Stimulated activated naive B cell treated with anti-CD40 and anti-IgM and Interleukin-4, amounts not matched to agents 10 μg/mL and 1 μg/mL and 100 μg/mL, for 72 hours (primary cell): ENCODE measurements at places on chromosomes 7 and 10.

DNA sequence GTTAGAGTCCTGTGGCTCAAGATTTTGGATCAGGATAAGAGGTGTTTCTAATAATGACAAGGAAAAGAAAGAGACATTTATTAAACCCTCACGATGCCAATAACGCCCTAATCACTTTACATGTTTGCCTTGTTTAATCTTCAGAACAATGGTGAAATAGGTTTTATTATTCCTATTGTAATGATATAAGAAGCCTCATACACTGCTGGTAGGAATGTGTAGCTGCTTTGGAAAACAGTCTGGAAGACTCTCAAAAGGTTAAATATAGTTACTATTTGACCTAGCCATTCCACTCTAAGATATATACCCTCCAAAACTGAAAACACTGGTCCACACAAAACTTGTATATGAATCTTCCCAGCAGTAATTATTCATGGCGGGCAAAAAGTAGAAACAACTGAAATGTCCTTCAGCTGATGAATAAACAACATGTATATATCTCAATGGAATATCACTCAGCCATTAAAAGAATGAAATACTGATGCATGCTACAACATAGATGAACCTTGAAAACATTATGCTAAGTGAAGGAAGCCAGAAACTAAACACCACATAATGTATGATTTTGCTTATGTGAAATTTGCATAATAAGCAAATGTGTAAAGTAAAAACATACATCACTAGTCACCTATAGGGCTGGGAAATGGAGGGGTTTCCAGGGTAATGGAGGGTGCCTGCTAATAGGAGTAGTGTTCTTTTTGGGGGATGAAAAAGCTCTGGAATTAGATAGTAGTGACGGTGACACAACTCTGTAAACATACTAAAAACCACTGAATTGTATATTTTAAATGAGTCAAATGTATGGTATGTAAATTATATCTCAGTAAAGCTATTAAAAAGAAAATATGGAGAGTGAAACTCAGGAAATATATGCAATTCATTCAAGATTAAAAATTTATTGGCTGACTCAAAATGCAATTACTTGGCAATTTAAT, 76.9 kb upstream of the ANK3 start:
- H3K27ac ChIP-seq = no peak overlapping the region
- no peak for DNase-seq
- no peak overlapping the region for H3K4me3 ChIP-seq
- no peaks in the 10 kb centered on the region for H3K27me3 ChIP-seq
- H3K36me3 ChIP-seq = no peaks in the 10 kb centered on the region

DNA sequence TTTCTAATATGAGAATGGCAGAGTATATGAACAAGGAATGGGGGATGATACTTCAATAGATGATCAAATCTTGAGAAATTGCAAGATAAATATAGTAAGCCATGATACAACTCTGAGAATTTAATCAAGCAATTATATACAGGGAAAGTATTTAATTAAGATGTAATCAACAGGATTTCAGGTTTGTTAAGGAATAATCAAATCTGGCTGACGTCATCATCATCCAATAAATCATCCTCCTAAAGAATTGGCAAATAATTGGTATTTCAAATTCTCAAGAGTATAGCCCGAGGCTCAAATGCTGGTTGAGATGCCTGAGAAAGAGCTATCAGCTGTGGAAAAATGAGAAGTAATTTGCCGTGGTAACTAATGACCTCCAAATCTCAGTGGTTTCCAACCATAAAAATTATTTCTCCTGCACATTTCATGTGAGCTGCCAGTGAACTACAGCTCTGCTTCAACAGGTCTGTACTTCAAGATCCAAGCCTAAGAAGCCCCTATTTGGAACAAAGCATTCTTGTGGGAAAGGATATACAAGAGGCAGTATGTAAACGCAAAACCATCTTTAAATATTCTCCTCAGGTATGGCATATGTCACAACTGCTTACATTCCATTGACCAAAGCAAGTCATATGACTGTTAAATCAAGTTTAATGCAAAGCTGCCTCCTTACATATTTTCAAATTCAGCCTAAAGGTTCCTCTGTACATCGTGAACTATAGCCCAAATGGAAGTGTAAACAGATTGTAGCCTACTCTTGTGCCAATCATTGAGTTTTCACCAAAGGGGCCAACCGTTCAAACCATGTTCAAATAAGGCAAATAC, 503.0 kb downstream of the KIF20B start:
- no peaks in the 10 kb centered on the region for H3K4me1 ChIP-seq
- H3K36me3 ChIP-seq = no peaks in the 10 kb centered on the region
- H3K27ac ChIP-seq = no peak overlapping the region
- no peak overlapping the region for H3K4me3 ChIP-seq
- no peak for DNase-seq

DNA sequence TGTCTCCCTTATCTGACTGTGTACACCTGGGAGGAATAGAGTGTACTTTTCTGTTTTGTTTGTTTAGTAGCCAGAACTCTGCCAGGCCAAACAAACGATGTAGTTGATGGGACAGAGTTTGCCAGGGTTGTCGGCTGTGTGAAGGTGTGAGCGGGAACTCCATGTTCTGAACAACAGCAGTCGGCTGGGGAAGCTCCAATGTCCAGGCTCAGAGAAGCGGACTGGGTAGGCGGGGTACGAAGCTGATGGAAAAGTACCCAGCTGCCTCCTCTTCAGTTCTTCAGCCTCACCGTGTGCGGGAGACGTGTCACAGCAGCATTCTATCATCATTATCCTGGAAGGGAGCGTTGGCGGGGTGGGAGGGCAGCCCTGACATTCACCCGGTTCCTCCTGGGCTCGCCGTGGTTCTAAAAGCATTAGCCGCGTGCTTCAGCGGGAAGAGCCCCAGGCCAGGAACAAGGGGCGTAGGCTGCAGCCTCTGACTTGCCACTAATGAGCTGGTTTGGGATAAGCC, 52.9 kb downstream of the PFKFB3 start:
- H3K27ac ChIP-seq = no peak overlapping the region
- no peak for DNase-seq
- H3K4me1 ChIP-seq = peaks cover 15% of the 10 kb centered on the region

- H3K27ac ChIP-seq = no peak overlapping the region
- H3K4me3 ChIP-seq = no peak overlapping the region
- H3K36me3 ChIP-seq = no peaks in the 10 kb centered on the region
Measured at GRCh38 chr10:14971867-14972448, 12.8 kb downstream of the MEIG1 start.

DNA sequence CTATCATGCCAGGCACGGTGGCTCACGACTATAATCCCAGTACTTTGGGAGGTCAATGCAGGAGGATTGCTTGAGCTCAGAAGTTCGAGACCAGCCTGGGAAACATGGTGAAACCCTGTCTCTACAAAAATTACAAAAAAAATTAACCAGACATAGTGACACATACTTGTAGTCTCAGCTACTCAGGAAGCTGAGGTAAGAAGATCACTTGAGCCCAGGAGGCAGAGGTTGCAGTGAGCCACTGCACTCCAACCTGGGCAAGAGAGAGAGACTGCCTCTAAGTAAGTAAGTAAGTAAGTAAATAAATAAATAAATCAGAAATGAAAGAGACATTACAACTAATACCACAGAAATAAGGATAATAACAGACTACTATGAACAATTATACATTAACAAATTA, 36.2 kb downstream of the PDLIM1 start:
- H3K36me3 ChIP-seq = peaks cover 33% of the 10 kb centered on the region
- no peak overlapping the region for H3K4me3 ChIP-seq
- peak overlapping the region; percentile 76 for H3K27ac ChIP-seq
- no peaks in the 10 kb centered on the region for H3K27me3 ChIP-seq
- DNase-seq = no peak

- no peaks in the 10 kb centered on the region for H3K27me3 ChIP-seq
- peaks cover 45% of the 10 kb centered on the region for H3K36me3 ChIP-seq
- H3K4me1 ChIP-seq = peaks cover 12% of the 10 kb centered on the region
- H3K4me3 ChIP-seq = no peak overlapping the region
- no peak for DNase-seq
- H3K27ac ChIP-seq = no peak overlapping the region
Measured at GRCh38 chr7:107917763-107918651, 27.0 kb downstream of the DLD start.

DNA sequence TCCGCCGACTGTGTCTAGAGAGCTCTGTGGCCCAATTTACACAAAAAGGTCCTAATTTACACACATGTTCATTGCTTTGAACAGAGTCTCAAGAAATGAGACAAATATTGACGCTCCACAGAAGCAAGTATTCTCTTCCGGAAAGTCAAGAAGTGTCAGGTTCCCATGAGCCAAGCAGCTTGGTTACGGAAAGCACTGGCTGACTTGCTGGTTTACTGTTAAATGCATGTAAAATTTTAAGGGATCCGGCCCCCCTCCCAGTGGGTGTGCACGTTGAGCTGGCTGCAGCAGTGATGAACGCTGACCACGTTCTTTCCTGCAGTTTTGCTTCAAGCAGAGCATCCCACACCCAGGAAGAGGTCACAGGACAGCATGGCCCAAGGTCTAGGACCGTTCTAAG, 76.8 kb downstream of the DIP2C start:
- no peak for DNase-seq
- no peak overlapping the region for H3K4me3 ChIP-seq
- H3K4me1 ChIP-seq = peaks cover 4% of the 10 kb centered on the region
- H3K36me3 ChIP-seq = no peaks in the 10 kb centered on the region

- peaks cover 6% of the 10 kb centered on the region for H3K4me1 ChIP-seq
- H3K27me3 ChIP-seq = peaks cover 65% of the 10 kb centered on the region
- DNase-seq = no peak
- H3K27ac ChIP-seq = no peak within 1 kb of the TSS
Measured at GRCh38 chr10:132186488-132187429, at the start of gene DPYSL4. Gene DPYSL4, plus strand, starts transcription at chr10:132186948. Its CDS starts 116 bp downstream, at chr10:132187064.

DNA sequence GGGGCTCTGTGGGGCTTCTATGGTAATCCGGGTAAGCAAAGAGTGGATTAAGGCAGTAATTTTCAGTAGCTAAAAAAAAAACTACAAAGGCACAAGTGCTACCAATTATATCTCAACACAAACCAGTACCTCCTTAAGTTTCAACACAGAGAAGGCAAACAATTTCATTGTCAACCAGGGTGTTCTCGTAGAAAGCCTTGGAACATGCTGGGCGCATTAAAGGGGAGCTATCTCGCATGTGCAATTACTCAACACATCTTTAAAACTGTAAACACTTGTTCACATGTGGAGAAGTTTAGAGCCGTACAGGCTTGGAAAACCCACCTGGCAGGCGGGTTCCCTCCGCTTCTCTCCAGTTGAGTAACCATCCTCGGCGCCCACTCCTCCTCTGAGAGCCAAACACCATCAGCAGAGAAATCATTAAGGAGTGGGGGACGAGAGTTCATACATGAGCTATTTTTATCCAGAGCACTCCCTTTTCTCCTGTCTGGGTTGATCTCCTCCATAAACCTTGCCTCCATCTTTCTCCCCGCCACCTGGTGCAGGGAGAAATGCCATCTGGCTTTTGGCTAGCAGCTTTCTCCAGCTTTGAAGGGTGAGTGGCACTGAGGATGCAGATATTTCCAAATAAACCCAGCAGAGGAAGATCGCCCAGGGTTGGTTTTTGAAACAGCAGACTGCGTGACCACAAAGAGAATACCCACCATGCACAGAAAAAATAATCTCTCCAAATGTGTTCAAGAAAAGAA, 287.1 kb downstream of the WDR11 start:
- no peak for DNase-seq
- H3K36me3 ChIP-seq = no peaks in the 10 kb centered on the region

- H3K36me3 ChIP-seq = peaks cover 59% of the 10 kb centered on the region
- no peak overlapping the region for H3K4me3 ChIP-seq
- H3K27me3 ChIP-seq = no peaks in the 10 kb centered on the region
- no peak overlapping the region for H3K27ac ChIP-seq
Measured at GRCh38 chr7:77308792-77309191, 107.4 kb downstream of the GSAP start.
